ENCODE measurements at places on chromosomes 3 and 15. TPM values are rescaled to one million over a fixed set of nuclear protein-coding genes. Genes with fewer than 3 reads are reported as not detected.

GRCh38 chr3:144112437-144112836 is 140.8 kb downstream of the DIPK2A start:
- DNase-seq, result no peak

DNA sequence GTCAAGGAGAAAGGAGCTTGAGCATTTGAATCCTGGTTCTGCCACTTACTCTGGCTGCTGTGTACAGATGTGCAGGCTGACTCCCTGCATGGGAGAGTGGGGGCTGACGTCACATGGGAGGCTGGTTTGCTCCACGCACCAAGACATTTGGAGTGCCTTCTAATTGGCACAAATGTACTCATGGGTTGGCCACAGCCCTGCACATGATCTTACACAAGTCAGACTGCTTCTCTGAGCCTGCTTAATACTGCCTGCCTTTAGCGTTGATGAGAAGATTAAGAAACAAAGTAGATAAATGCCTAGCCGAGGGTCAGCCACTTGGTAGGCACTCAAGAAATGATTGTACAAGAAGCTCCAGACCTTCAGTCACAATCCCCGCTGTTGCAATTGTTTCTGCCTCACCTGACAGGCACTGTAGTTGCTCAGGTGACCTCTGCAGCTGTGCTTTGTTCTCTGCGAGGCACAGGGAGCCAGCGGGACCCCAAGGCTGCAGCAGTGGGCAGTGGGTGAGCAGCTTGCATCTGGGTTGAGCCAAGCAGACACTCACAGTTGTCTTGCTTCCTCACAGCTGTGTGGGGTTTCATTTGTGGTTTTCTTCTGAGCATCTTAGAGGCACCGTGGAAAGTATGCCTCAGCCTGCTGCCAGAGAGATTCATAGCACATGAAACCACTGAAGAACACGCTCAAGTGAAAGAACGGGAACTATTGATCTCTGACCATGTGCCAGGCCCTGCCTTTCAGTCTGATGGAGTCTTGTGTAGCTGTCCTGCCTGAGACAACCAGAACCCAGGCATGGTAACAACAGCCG is 33.1 kb downstream of the GRK7 start:
- no peak for DNase-seq

DNA sequence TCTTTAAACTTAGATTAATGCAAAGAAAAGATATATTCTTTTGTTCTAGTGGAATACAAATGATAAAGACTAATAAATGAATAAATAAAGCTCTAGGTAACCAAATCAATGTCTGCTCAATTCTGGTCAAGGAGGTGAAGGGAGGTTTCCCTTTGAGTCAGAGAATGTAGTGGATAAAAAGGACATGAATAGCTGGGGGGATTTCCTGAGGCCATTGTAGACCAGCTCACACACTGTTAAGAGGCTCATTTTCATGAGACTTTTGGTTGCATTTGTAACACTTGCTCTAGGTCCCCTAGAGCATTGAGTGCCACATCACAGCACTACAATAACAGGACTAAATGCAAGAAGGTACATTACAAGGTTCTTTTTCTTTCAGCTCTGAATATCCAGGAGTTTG is 170.7 kb downstream of the TIGIT start:
- DNase-seq, result peak; percentile 27

LACTB gene
- total RNA-seq, result 52.4 TPM

DNA sequence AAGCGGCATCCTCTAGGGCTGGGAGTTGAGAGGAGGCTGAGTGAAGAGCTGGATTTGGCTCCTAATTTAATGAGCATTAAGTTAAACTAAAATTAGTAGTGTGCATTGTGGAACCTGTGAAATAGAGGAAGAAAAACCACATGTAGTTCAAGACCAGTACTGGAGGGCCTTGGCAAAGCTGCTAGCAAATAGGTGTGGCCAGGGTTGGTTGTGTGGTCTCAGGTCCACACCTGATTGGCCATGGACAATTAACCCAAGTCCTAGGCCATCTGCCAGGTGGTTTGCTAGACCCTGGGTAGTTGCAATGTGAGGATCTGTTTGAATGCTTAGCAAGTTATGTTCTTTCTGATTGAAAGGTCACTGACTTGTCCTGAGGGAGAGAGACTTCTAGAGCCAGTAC is 275.5 kb downstream of the PDCD6IP start:
- DNase-seq, result peak; percentile 24

ACOX2 gene
- total RNA-seq, result not detected

DNA sequence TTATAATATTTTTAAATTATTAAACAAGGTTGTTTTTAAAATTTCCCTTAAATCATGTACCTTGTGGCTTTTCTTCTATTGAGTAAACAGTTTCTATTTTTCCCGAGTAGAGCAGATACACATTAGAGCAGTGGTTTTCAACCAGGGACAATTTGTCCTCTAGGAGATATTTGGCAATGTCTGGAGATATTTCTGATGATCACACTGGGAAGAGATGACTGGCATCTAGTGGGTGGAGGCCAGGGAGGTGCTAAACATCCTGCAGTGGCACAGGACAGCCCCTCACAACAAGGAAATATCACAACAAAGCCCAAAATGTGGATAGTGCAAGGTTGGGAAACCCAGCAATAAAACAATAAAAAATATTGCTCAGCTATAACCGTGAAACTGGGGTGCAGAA is 113.0 kb upstream of the PTPRG start:
- peak; percentile 28 for DNase-seq

C3orf85 gene
- total RNA-seq, result not detected

MED12L gene
- total RNA-seq, result 0.30 TPM

GRCh38 chr15:89999676-90000185 is 1.4 kb upstream of the ZNF710 start:
- DNase-seq, result peak; percentile 15

BUB1B gene
- 11.6 TPM for total RNA-seq

GRCh38 chr3:168250415-168250861 is 154.7 kb upstream of the GOLIM4 start:
- DNase-seq, result no peak

DNA sequence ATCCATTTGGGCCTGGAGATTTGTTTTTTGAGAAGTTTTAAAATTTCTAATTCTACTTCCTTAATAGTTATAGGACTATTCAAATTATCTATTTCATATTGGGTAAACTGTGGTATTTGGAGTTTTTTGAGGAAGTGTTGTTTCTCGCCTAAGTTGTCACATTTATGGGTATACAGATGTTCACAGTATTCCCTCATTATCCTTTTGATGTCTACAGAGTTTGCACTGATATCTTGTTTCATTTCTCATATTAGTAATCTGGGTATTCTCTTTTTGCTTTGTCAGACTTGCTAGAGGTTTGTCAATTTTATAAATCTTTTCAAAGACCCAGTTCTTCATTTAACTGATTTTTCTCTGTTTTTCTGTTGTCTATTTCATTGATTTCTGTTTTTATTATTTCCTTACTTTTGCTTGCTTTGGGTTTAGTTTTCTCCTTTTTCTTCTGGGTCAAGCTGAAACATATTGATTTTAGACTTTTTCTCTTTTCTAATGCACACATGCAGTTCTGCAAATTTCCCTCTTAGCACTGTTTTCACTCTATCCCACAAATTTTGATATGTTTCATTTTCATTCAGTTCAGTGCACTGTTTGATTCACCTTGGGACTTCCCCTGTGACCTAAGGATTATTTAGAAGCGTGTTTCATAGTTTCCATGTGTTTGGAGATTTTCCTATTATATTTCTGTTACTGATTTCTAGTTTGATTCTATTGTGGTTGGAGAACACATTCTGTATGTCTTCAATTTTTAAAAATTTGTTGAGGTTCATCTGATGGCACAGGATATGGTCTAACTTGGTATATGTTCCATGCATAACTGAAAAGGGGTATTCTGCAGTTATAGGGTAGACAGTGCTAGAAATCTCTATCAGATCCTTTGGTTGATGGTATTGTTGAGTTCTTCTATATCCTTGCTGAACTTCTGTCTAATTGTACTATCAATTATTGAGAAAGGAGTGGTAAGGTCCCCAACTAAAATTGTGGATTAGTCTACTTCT is 79.6 kb downstream of the SUMF1 start:
- no peak for DNase-seq

- no peak for DNase-seq
These were observed 11.2 kb upstream of the CAPN3 start for GRCh38 chr15:42348083-42348482.

- no peak for DNase-seq
These were observed 25.7 kb downstream of the TYRO3 start for GRCh38 chr15:41584636-41585126.

DNA sequence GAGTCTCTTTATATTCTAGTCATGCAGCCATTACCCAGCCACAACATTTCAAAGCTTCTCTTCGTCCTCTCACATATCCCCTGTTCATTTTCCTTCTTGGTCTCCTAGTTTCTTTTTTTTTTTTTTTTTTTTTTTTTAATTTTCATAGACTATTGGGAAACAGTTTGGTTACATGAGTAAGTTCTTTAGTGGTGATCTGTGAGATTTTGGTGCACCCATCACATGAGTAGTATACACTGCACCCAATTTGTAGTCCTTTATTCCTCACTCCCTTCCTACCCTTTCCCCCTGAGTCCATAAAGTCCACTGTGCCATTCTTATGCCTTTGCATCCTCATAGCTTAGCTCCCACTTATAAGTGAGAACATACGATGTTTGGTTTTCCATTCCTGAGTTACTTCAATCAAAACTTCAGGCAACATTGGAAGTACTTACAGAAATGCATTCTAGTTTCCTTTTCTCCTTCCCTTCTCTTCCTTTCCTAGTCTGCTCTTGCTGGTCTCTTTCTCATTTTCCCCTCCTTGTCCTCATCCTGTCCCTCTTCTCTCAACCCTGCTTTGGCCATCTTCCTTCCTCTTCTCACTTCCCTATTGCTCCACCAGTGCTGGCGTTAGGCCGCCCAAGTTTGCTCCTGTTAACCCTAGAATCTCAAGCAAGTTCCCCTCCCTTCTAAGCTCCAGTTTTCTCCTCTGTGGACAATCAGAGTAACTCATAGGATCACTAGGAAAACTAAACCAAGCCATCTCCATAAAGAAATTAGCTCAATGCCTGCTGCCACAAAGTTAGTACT is 4.8 kb downstream of the ATP8B4 start:
- no peak for DNase-seq

SCG3 gene
- total RNA-seq, result 0.05 TPM

DNA sequence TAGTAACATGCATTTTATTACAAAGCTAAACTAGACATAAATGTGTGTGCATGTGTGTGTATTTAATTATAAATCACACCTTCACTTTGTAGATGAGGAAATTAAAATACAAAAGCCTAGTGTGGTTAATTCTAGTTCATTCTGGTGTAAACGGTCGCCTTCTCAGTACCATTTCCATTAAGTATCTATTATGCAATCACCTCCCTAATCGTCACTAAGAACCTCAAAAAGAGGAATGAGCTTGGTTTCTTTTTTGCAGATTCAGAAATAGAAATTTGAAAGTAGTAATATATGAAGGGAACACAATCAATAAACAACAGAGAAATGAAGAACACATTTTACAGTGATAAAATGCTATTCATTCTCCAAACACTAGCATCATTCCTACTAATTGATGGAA is 233.2 kb downstream of the ZBBX start:
- no peak for DNase-seq

PATL2 gene
- not detected for total RNA-seq
